Gastroesophageal sphincter (tissue), 4 donors: ENCODE measurements at places on chromosomes 13 and 19. TPM values are rescaled to one million over a fixed set of nuclear protein-coding genes. Genes with fewer than 3 reads are reported as not detected.

DNA sequence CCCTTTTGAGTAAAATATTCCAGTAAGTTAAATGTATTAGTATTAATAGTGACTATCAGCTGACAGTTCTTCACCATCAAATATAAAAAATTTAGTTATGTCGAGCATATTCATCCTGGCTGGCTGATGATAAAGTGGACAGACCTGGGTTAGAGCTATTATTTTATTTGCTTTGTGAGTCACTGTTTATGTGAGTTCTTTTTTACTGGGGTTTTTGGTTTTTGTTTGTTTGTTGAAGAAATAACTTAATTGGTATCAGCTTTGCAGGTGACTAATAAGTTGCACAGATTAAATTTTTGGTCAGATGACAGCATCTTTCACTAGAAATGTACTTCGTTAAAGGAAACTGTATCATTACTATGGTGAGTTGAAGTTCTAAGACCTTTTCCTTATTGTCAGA, 224.7 kb downstream of the GGACT start:
- no peak for ATAC-seq

DNA sequence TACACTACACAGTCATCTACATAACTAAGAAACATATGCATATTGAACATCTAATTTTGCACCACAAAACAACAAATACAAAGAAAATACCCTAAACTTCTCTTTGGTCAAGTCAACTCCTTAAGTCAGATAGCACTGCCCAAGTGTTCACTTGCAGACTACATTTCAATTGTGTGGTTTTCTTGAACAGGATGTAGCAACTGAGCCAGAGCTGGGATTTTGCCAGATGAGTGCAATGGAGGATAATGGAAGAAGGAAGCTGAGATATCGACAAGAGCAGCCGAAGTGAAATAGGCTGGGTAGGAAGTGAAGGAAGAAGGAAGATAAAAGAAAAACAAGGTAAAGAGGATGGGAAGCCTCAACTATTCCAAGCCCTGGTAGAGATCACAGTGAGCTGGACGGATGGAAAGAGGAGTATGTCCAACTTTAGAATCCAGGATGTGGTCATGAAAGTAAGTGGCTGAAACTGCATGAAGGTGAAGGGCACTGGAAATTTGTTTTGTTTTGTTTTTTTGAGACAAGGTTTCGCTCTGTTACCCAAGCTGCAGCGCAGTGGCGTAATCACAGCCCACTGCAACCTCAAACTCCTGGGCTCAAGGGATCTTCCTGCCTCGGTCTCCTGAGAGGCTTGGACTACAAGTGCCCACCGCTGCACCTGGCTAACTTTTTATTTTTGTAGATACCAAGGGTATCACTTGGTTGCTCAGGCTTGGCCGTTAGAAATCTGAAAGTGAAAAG, 15.0 kb downstream of the NUFIP1 start:
- no peak for ATAC-seq

DNA sequence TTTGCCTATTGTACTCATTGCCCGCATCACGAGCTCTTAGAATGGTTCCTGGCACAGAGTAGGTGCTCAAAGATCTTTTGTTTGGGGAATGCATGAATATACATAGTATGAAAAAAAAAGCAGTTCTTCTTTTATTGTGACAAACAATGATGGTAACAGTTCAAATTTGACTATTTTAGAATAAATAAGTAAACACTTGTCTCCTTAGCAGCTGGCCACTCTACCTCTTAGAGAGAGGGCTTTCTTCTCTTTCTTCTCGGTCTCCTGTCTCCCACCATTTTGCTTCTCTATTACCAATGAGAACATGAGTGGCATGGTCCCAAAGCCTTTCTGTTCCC, 639 bp upstream of the SLAIN1 start:
- peak; percentile 11 for ATAC-seq

DNA sequence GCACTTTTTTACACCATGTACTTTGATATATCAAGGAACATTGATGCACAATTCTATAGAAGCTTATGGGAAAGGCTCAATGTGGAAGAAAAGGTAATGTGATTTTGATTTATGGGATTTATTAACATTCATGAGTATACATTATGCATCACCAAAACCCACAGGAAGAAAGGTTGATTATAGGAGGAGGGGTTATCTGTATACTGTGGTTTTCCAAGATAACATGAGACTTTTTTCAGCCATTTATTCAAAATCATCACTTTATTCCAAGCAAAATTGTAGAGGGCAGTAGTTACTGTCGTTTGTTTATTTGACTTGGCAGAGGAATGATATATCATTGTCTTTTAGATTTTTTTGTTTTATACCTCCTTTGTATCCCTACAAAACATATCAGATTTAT, 54.9 kb downstream of the WDFY2 start:
- no peak for ATAC-seq

- no peak for ATAC-seq
Observed at GRCh38 chr19:11361037-11361770, 6.0 kb downstream of the PLPPR2 start.

DNA sequence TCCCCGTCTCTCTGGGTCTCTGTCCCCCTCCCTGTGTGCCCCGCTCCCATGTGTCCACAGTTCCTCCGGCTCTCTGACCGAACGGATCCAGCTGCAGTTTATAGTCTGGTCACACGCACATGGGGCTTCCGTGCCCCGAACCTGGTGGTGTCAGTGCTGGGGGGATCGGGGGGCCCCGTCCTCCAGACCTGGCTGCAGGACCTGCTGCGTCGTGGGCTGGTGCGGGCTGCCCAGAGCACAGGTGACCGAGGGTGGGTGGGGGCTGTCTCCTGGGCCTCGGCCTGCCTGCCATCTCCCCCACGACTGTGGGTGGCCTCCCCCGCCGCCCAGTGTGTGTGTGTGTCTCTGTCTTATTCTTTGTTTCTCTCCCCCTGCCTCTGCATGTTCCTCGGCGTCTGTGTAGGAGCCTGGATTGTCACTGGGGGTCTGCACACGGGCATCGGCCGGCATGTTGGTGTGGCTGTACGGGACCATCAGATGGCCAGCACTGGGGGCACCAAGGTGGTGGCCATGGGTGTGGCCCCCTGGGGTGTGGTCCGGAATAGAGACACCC, 10.3 kb downstream of the TRPM4 start:
- ATAC-seq = no peak

GRCh38 chr13:77042566-77043177, 15.7 kb upstream of the FBXL3 start:
- no peak for ATAC-seq

DNA sequence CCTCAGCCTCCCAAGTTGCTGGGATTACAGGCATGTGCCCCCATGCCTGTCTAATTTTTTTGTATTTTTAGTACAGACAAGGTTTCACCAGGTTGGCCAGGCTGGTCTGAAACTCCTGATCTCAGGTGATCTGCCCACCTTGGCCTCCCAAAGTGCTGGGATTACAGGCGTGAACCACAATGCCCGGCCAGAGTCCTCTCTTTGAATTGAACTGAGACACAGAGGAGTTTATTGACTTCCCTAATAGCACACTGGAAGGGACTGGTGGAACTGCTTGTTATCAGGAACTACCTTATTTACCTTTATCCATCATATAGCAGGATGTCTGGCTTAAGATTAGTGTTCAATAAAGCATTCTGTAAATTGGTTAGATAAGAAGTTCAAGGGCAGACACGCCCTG, 613.8 kb downstream of the EFNB2 start:
- ATAC-seq = no peak

DNA sequence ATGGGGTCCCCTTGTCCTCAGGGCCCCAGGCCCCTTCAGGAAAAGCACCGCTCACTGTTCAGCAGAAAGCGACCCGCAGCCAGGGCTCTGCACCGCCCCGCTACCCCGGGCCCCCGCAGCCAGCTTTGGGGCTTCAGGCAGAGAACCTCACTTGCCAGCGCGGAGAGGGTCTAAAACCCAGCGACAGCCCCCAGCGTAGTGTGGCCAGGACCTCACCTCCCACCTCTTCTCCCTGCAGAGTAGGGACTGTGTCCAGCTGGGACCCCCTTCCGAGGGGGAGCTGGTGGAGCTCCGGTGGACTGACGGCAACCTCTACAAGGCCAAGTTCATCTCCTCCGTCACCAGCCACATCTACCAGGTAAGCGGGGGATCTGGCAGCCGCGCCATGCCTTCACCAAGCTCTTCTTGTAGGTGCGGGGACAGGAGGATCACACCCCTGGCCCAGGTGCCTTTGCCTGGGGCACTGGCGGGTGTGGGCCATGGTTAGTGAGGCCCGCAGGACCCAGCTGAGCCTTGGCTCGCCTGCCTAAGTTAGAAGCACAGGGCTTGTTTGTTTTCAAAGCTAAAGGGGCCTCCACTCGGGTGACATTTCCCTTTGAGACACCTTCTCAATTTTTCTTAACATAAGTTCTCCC, 175.7 kb downstream of the KDM4B start:
- ATAC-seq = no peak

- no peak for ATAC-seq
Observed at GRCh38 chr19:35417713-35418534, 30.1 kb upstream of the FFAR2 start.

DNA sequence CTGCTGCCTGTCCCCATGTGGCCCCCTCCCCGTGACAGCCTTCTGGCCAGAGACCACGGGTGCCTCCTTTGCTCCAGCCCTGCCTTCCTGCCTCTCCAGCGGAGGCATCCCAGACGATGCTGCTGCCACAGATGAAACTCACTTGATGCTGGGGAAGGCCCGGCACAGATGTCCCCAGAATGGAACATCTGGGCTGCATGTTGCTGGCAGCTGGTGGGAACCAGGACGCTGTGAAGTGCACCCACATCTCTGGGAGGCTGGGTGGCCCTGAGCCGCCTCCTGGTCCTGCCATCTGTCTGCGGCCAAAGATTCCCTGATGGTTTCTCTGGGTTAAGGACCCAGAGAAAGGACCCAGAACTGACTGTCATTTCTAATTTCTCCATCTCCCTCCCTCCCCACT, 51.9 kb upstream of the PTPRS start:
- ATAC-seq = no peak

DNA sequence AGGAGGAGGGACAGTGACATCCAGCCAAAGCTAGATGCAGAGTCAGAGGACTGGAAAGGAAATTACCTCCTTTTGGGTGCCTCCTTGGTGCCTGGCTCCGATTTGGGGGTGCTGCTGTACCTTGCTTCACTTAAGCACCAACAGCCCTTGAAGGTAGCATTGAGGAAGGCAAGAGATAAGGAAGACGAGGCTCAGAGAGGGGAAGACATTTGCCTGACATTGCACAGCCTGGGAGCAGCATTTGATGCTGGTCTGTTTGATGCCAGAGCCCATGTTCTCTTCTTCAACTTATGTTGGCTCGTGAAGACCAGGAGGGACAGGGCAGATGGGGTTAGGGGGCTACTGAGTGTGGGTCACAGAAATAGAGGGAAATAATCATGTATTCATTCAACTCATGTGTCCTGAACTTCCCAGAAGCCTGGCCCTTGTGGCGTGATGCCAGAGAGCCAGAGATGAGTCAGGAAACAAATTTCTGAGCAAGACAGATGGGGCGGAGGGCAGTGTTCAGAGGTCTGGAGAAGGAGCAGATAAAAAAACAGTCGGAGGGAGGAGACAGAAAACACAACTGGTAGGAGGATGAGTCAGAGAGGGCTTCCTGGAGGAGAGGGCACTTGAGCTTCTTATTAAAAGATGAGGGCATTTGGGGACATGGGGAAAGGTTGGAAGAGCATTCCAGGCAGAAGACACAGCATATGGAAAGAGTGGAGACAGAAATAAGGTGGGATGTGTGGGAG, 3.0 kb upstream of the C19orf81 start:
- no peak for ATAC-seq

DNA sequence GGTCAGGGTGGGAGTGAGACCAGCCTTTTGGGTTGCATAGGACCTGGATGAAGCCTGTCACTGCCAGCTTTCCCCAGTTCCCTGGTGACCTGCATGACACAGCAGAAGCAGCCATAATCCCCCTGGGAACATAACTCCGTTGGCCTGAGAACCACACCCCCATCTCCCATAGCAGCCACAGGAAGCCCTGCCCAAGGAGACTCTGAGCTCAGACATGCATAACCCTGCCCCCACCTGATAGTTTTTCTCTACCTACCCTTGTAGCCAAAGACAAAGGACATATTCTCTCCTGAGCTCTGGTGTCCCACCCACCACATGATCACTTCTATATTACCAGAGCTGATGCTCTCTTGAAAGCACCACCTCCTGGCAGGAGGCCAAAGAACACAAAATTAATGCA, 413.5 kb upstream of the HTR2A start:
- ATAC-seq = no peak

DNA sequence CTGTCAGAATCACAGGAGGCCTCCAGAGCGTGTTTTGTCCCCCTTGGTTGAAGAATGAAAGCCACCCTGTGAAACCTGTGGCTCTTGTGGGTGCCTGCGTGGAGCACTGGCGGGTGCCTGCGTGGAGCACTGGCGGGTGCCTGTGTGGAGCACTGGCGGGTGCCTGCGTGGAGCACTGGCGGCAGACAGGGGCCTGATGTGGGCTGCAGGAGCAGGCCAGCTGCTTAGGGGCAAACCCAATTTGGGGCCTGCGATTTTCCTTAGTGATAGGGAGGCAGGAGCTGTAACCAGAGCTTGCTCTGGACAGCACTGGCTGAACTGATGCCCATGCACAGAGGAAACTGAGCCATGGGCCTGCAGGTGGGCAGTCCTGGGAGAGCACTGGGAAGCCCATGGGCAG, 24.3 kb downstream of the ARHGEF7 start:
- ATAC-seq = no peak

- peak; percentile 23 for ATAC-seq
Observed at GRCh38 chr19:55080121-55080967, 4.7 kb downstream of the EPS8L1 start.

GRCh38 chr19:46413262-46414031, at the start of gene CCDC8:
TSS of gene CCDC8 (minus strand) at chr19:46413564. CDS start at chr19:46412810, 754 bp downstream.
- peak; percentile 84 for ATAC-seq

Gene C19orf85
- not detected for total RNA-seq

Gene OR10H2
- total RNA-seq = not detected

Gene CYSLTR2
- 0.19 TPM for total RNA-seq

Gene UHRF1
- total RNA-seq = 0.58 TPM

Gene TMEM86B
- total RNA-seq = 1.7 TPM

Gene PINLYP
- 6.2 TPM for total RNA-seq
